ENCODE measurements at places on chromosomes 7 and 10.

DNA sequence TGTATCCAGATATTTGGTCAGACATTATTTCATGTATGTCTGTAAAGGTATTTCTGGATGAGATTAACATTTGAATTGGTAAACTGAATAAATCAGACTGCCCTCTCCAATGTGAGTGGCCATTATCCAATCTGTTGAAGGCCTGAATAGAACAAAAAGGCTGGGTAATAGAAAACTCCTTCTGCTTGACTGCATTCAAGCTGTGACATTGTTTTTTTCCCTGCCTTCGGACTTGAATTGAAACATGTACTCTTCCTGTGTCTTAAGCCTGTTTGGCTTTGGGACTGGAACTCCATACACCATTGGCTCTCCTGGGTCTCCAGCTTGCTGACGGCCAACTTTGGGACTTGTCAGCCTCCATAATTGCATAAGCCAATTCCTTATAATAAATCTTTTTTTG lies 36.0 kb upstream of the ARHGAP21 start:
- DNase-seq: no peak

GRCh38 chr7:27535795-27536194 lies 126.9 kb downstream of the HIBADH start:
- DNase-seq: no peak

GRCh38 chr10:105159268-105159667 lies 518.2 kb downstream of the SORCS3 start:
- no peak for DNase-seq

GRCh38 chr7:40546616-40547501 lies 412.1 kb downstream of the SUGCT start:
- no peak for DNase-seq

GRCh38 chr7:29921404-29922010 lies 68.1 kb downstream of the SCRN1 start:
- peak; percentile 61 for DNase-seq

DNA sequence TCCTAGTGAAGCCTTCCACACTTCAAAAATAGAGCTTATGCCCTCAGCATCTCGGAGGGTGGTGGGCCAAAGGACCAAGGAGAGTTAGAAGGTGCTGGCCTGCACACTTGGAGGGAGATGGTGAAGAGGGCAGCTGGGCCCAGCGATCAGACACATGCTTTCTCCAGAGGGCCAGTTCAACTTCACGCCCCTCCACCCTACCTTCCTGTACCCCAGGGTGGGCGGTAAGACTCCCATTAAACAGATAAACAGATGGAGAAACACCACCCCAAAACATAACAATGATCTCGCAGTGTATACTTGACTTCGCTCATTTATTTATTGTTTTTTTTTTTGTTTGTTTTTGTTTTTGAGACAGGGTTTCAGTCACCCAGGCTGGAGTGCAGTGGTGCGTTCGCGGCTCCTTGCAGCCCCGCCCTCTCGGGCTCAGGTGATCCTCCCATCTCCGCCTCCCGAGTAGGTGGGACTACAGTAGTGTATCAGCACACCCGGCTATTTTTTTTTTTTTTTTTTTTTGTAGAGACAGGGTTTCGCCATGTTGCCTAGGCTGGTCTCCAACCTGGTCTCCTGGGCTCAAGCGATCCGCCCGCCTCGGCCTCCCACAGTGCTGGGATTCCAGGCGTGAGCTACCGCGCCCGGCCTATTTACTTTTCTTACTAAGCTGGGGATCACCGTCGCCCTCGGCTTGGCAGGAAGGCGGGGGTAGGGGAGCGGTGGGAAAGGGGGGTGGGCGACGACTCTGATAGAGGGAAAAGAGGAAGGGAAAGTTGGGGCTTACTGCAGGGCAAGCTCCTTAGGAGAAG lies 1.8 kb downstream of the C10orf95 start:
- no peak for DNase-seq

DNA sequence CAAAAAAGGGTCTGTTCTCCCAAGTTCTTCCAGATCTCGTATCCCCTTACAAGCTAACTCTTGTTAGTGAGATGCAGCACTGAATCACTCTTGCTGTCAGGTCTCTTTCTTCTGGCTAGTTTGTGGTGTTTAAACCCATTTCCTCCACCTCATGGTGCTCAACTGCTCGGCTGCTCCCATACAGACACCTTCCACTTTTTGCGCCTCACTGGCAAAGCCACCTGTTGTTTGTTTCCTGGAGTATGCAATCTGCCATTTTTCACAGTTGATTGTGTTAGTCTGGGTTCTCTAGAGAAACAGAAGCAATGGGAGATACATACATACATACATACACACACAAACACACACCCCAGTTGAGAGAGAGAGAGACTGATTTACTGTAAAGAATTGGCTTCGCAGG lies 124.4 kb upstream of the SP8 start:
- no peak for DNase-seq

- DNase-seq: no peak
These were observed 26.4 kb downstream of the ARL4A start for GRCh38 chr7:12713625-12714378.

DNA sequence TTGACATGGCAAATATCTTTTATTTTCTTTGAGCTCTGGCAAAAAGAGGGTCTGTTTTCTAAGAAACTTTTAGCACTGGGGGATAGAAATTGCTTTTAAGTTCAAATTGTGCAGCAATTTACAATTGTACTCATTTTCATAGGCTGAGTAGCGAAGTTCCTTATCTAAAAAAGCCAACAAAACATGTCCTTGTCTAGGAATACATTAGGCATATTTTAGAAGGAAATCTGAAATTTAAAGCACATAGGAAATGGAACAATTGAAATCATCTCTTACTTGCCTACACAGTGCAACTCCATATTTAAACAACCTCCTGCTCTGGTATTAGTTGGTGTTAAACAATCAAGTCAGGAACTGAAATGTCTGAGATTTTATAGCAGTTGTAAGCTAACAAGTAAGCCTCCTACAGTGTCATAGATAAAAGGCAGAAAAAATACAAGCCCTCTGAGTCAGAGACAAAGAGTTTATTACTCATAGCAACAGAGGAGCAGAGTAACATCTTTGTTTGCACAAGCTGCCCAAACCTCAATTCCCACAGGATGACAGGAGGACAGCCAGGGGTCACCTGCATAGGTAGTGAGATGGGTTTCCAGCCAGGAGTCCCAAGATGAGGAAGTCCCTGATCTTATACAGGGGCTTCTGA lies 280.2 kb upstream of the HGF start:
- peak; percentile 44 for DNase-seq

DNA sequence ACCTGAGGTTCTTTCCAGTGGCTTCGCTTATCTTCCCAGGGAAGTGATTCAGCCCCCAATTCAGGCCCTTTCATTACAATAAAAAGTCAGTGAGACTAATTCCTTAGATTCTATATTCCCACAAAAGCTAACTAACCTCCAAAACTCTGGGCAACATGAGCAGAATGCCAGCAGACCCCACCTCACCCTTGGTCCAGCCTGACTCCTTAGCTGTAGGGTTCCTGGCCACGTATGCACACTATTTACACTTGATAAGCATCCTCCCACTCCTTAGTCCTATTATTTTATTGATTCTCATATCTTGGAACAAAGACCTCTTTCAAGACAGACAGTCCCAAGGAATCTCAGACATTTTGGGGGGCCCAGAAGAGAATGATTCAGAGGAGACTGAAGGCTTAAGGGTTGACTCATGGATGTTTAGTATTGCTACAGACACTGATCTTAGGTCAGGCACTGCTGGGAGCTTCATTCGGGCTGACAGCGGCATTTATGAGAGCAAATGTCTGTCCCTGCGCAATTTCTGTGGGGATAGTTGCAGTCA lies 162.6 kb upstream of the GDF10 start:
- DNase-seq: peak; percentile 80

DNA sequence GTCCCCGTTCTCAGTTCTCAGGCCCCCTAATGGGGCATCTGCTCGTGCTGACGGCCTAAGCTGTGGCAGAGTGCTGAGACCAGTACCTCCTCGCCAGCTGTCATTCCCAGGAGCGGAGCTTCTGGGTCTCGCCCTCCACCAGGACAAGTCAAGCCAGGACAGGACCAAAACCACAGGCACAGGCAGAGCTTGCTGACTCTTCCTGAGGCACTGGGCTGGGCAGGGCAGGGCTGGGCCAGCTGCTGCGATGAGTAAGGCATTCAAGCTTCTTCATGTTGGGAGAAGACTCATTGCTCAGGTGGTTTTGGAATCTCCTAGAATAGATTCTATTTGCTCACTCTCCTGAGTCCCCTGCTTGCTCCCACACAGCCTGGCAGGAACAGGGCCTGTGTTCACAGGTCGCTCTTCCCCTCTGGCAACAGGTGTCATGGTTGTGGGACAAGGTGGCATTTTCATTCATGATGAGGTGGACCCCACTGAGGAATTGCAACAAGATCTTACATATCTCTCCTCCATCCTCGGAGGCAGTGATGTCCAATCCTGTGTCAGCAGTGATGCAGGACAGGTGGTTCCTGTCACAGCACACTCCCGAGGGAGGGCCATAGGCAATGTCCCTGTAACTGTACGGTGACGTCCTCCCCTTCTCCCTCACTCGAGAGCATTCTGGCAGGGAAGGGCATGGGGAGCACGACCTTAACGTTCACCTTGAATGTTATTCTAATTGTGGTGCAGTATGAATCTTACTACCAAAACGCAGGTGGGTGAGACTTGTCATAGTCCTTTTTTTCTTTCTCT lies 17.0 kb upstream of the SH3PXD2A start:
- DNase-seq: no peak

GRCh38 chr10:61316676-61317265 lies 136.4 kb downstream of the TMEM26 start:
- no peak for DNase-seq

DNA sequence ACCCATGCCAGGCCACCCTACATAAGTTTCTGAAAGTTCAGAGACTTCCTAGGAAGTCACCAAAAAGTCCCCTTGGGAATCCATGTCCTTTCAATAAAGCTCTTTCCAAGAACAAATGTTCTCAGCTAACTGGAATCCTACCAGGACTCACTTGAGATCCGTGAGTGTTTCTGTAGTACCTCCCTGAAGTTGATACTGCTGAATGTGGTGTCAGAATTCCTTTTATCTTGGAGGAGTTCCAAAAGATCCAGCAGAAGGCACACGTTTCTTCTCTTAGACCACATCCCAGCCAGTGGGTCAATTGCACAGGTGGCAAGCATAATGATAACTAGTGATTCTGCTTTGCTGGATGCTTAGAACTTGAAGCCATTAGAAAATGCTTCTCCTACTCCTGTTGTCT lies 689.7 kb upstream of the IGFBP3 start:
- no peak for DNase-seq

DNA sequence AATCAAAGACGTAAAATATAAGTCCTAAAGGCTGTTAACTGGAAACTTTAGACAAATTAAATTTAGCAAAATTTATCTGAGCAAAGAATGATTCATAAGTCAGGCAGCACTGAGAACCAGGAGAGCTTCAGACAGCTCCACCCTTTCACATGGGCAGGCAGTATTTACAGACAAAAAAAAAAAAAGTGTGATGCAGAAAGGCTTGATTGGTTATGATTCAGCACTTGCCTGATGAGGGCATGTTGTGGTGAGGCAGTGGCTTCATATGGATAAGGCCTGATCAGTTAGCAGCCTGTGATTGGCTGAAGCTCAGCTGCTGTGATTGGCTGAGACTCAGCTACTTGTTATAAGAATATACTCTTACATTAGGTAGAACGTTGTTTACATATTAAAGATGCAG lies 495.4 kb upstream of the POM121L12 start:
- DNase-seq: no peak

GRCh38 chr7:2076649-2077064 lies 156.1 kb downstream of the MAD1L1 start:
- DNase-seq: no peak

- no peak for DNase-seq
These were observed 55.5 kb upstream of the CABCOCO1 start for GRCh38 chr10:61606959-61607907.

GRCh38 chr10:89395141-89395540 lies 2.7 kb downstream of the IFIT1 start:
- no peak for DNase-seq

- no peak for DNase-seq
These were observed 126.6 kb downstream of the PTPN20 start for GRCh38 chr10:47037654-47038425.

DNA sequence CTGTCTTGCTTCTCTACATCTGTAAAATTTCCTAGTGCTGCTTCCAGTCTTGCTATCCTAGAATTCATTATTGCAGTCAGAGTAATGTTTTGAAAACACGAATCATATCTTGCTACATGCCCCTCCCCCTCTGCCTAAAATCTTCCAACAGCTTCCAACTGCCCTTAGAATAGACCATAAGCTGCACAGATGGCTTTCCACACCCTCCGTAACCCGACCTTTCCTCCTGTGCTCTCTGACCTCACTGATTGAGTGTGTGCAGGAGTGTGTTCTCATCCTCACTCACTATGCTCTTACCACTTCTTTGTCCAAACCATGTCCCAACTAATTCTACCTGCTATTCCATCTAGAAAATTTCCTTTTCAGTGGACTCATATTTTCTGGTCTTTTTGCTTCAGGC lies 121.2 kb upstream of the ANKRD1 start:
- DNase-seq: no peak

- DNase-seq: no peak
These were observed 45.9 kb downstream of the SGMS1 start for GRCh38 chr10:50577681-50578350.

- DNase-seq: peak; percentile 77
These were observed 21.6 kb upstream of the AP5Z1 start for GRCh38 chr7:4753598-4754432.

DNA sequence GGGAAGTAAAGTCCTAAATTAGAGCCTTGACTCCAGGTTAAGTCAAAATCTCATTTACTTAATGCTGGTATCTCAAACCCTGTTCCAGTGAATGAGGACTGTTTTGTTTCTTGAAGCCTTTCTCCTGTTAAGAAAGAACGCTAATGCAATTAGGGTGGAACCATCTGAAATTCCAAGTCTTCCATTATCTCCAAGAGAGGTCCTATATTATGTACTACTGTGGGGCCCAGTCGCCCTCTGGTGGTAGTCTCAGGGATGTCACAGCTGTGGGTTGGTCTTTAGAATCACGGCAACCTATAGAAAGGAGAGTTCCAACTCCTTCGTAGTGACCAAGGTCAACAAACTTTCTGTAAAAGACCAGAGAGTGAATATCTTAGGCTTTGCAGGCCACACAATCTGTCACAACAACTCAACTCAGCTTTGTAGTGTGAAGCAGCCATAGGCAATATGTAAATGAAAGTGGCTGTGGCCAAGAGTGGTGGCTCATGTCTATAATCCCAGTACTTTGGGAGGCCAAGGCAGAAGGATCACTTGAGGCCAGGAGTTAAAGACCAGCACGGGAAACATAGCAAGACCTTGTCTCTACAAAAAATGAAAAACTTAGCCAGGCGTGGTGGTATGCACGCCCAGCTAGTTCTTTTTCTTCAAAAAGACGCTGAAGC lies 9.3 kb downstream of the RPP38 start:
- DNase-seq: peak; percentile 67

DNA sequence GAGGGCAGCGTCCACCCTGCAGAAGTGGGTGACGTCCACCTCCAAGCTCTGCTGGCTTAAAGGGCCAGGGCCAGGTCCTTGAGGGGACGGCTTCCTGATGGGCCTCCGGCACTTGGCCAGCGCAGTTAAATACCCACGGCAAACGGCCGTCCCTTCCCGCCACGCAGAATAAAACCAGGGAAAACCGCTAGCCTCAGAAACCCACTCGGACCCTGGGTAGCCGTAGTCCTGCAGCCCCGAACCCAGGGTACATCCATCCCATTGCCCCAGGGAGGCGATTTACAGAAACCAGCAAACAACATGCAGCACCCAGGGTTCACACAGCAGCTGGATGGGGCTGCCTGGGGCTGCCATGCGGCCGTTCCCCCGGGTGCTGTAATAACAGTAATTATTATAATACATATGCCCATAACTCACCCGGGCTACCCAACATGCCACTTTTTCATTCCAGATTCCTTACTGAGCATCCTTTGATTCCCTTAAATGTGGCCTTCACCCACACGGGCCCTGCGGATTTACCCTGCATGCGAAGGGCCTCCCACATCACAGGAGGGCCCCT lies 81.5 kb upstream of the PDGFA start:
- no peak for DNase-seq

Measured in AG08396 (cell line).